ENCODE measurements at places on chromosomes 2 and 18. TPM values are rescaled to one million over a fixed set of nuclear protein-coding genes. Genes with fewer than 3 reads are reported as not detected.

The PRSS56 gene
- not detected for polyA plus RNA-seq

The PAX8 gene
- 0.16 TPM for polyA plus RNA-seq

The MAP4K3 gene
- 24.5 TPM for polyA plus RNA-seq

The TUBA4B gene
- not detected for polyA plus RNA-seq

Data from hepatocyte (in vitro differentiated cells).